Right lobe of liver (tissue), 6 donors: ENCODE measurements at places on chromosomes 3 and 15. TPM values are rescaled to one million over a fixed set of nuclear protein-coding genes. Genes with fewer than 3 reads are reported as not detected.
A peak's percentile ranks its signal among the peaks of the same experiment; 100 is the strongest.

The HTR3E gene
- total RNA-seq: not detected

The FAM174B gene
- 6.6 TPM for total RNA-seq

The CPA3 gene
- 0.12 TPM for total RNA-seq

- DNase-seq: no peak
Measured at GRCh38 chr15:29873947-29874411, 51.7 kb upstream of the TJP1 start.

DNA sequence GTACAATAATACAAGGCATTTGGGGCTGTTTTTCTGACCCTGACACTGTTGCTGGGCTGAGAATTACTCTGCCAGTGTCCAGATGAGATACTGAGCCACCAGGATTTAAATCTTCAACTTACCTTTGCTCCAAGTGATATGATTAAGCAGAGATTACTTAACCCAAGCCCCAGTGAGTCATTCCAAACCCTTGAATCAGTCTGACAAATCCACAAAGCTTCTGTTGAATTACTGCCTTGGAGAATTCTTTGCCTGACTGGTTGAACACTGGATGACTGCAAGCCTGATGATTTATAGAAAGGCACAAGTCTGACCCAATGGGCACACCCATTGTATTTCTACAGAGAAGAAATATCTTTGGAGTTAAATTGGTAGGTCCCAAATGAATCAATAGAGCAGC lies 88.2 kb upstream of the TSC22D2 start:
- no peak for DNase-seq

The TMC3 gene
- total RNA-seq: not detected

The GABRR3 gene
- total RNA-seq: not detected

The PARP16 gene
- total RNA-seq: 9.9 TPM

- DNase-seq: peak; percentile 44
Measured at GRCh38 chr15:65916664-65917406, 47.5 kb downstream of the RAB11A start.

DNA sequence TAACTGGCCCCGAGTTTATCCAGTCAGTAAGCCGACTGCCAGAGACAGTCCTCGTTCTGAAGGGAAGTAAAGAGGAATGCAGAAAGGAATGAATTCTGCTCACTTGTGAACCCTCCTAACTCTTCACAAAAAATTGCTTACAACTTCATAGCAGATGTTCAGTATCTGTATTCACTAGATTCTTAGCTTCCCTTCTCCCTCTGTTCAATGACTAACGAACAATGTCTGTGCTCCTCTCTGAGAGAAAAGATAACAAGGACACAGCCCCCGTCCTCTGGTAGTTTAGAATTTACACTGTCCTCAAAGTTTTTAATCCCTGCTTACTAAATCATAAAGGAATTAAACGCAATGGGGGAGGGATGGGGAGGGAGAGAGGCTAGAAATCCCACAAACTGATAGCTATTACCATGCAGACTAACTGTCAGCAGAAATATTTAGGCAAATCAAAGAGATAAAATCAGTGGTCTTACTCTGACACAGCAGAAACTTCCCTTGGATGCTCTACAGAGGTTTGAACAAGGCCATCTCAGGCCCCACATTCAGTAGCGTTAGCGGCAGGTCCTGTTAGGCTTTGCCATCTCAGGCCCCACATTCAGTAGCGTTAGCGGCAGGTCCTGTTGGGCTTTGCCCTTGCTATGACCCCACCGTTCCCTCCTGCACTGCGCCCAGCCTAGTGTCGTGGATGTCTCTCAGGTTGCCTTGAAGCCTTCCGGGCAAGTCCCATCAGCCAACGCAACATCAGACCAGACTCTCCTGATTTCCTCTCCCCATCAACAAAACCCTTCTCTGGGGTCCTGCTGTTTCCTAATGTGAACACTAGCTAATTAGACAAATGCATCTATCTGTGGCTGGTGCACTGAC lies 23.4 kb downstream of the NRROS start:
- DNase-seq: no peak

GRCh38 chr3:178947738-178948137 lies 123.9 kb downstream of the ZMAT3 start:
- no peak for DNase-seq

DNA sequence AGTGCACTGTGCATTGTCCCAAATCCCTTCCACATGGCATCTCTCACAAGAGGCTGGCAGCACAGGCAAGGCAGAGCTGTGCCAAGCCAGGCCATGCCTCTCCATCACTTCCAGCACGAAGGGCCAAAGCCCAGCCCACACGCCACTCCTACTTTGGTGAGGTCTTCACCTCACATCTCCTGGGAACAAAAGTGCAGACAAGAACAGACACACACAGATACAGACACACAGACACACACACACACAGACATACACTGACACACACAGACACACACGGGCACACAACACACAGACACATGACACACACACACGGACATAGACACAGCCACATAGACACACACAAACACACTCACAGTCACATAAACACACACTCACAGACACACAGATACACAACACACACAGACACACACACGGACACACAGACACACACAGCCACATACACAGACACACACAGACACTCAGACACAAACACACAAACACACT lies 233.3 kb downstream of the UACA start:
- no peak for DNase-seq

- no peak for DNase-seq
Measured at GRCh38 chr3:68931406-68932149, 769 bp downstream of the TAFA4 start.

DNA sequence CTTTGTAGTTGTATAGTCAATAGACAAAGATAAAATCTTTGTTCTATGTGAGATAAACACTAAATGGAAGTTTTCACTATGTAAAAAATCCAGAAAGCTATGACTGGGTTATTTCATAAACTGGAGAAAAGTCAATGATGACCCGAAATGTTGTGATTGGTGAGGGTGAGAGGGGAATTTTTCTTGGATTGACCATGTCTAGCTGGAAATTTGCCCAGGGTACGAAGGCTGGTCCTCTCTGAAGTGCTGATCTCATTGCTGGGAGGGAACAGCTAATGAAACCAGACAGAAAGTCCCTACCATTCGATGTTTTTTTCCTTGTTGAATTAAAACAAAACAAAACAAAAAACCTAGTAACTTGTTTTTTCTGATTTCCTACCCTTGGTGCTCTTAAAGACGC lies 14.3 kb downstream of the TPRG1 start:
- DNase-seq: no peak

The HDAC11 gene
- 9.6 TPM for total RNA-seq

DNA sequence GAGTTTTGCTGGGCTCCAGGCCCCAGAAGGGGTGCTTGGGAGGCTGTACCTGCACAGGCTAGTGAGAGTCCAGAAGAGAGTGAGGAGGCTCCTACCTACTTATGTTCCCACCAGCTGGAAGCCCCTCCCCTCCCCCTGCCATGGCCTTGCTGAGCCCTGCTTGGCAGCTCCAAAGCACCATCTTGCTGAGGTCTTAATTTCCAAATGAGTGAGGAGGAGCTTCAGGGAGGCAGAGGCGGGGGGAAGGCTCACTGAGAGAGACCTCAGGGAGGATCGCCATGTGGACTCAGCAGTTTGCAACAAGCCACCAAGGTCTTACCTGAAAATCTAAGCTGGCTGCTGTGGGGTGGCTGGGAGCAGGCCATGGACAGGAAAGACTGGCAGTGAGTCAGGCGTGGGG lies 8.7 kb upstream of the CACNA2D2 start:
- DNase-seq: no peak

- DNase-seq: no peak
Measured at GRCh38 chr15:74208901-74209559, 6.4 kb upstream of the STRA6 start.

GRCh38 chr15:29939404-29939803 lies 117.1 kb upstream of the TJP1 start:
- DNase-seq: no peak

The NEIL1 gene
- 31.4 TPM for total RNA-seq

GRCh38 chr3:177883957-177884356 lies 652.3 kb upstream of the KCNMB2 start:
- DNase-seq: no peak

DNA sequence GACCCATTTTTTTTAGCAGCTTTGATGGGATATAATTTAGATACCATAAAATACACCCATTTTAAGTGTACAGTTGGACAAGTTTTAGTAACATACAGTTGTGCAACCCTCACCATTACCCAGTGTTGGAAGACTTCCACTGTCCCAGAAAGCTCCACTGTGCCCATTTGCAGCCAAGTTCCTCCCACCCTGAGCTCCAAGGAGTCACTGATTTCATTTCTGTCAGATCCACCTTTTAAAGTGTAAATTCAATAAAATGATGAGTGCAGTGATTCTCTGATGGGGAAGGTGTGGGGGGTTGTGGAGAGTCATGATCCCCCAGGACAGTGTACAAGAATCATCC lies 93.2 kb upstream of the IGF1R start:
- no peak for DNase-seq

The CCR2 gene
- total RNA-seq: 0.74 TPM

The PLCL2 gene
- total RNA-seq: 6.6 TPM
